ENCODE measurements at places on chromosomes 12 and 14.

DNA sequence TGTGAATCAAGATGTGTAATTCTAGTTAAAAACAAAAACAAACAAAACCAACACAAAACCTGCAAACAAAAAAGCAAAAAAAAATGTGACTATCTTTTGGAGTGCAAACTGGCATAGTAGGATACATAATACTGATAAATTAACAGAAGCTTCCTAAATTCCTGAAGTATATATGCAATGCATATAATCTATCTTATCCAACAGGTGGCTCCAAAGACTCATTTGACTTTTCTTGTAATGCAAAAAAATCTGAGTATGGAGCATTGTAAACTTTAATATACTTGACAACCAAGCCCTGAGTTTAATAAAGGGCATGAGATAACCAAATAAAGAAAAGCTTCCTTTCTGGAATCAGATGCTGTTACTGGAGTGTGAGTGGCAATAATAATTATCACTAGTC is 1003.6 kb downstream of the FSCB start:
- DNase-seq, result no peak

DNA sequence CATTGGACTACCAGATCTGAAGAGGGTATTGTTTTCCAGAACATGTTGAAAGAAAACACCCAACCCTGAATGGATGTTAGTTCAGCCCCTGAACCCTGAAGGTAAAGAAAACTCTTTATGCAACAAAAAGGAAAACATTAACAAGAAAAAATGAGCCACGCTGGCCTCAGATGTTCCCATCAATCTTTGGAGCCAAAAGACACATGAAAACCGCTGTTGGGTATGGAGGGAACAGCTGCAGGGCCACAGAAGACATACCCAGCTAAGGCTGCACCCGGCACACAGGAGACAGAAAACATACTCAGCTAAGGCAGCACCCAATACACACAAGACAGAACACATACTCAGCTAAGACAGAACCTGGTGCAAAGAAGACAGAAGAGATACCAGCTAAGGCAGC is 51.3 kb upstream of the GALNT9 start:
- no peak for DNase-seq

- no peak for DNase-seq
Observed at GRCh38 chr12:70317781-70318180, 48.3 kb upstream of the KCNMB4 start.

- no peak for DNase-seq
Observed at GRCh38 chr14:51139121-51139681, 44.3 kb upstream of the TRIM9 start.

Data from stimulated activated CD4-positive, alpha-beta T cell treated with anti-CD3 and anti-CD28 coated beads, Interleukin-1b, Interleukin-23, amount 100 ng/mL, for 1 hour (primary cell).